CD4-positive, alpha-beta T cell (primary cell): ENCODE measurements at places on chromosomes 11 and 22.

- DNase-seq, result no peak
- peaks cover 5% of the 10 kb centered on the region for H3K4me1 ChIP-seq
- no peaks in the 10 kb centered on the region for H3K27me3 ChIP-seq
These were observed 43.1 kb downstream of the CSNK2A3 start for GRCh38 chr11:11309906-11310305.

GRCh38 chr11:19920982-19921381, 208.3 kb downstream of the NAV2 start:
- H3K4me1 ChIP-seq, result no peaks in the 10 kb centered on the region
- no peaks in the 10 kb centered on the region for H3K27me3 ChIP-seq
- H3K27ac ChIP-seq, result no peak overlapping the region
- no peak overlapping the region for H3K4me3 ChIP-seq
- no peaks in the 10 kb centered on the region for H3K36me3 ChIP-seq
- DNase-seq, result no peak

DNA sequence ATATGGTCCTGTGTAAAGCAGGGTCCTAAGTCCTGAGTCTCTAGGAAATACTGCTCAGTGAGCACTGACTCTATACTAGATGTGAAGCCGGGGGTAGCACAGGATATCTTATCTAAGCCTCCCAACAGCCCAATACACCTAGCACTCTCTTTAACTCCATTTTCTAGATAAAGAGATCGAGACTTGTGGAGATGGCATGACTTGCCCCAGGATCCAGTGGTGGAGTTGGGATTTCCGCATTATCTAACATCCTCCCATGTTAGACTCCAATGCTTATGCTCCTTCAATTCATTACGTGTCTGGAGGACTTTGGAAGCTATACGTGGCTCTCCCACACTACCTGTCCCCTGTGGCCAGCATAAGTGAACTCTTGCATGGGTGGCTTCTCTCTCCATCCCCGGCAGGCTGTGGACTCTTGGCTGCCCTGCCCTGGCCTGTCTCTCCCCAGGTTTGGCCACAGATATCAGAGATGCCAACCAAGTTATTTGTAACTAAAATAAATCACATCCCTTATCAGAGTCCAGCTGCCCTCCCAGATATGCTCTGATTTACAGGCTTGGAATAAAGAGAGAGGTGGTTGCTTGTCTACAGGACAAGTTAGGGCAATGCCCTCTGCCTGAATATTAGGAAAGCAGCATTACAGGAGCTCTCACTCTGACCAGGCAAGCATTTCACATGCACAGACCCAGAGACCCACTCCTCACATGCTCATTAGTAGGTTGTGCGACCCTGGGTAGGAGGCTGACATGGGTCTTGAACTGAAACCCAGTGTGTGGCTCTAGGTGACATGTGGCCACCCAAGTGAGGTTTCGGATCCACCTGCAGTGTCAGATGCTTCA, 4.5 kb downstream of the CD44 start:
- H3K4me1 ChIP-seq, result peaks cover 77% of the 10 kb centered on the region
- no peak for DNase-seq
- H3K36me3 ChIP-seq, result peaks cover 54% of the 10 kb centered on the region

GRCh38 chr11:127376301-127376700, 375.7 kb upstream of the KIRREL3 start:
- H3K27ac ChIP-seq, result no peak overlapping the region
- no peaks in the 10 kb centered on the region for H3K27me3 ChIP-seq
- no peak for DNase-seq
- no peaks in the 10 kb centered on the region for H3K4me1 ChIP-seq
